Ammon's horn (tissue), 1 donor: ENCODE measurements at places on chromosomes 4 and X.

GRCh38 chrX:105468741-105469140 is 248.2 kb upstream of the TEX13A start:
- no peak for DNase-seq

GRCh38 chr4:15675356-15675755 is 6.3 kb upstream of the FAM200B start:
- no peak for DNase-seq

- no peak for DNase-seq
Measured at GRCh38 chr4:141637565-141637964, 1.2 kb downstream of the IL15 start.

- no peak for DNase-seq
Measured at GRCh38 chr4:4289055-4289454, 899 bp downstream of the LYAR start.

- DNase-seq, result no peak
Measured at GRCh38 chr4:183348136-183348535, 25.9 kb upstream of the CLDN24 start.

DNA sequence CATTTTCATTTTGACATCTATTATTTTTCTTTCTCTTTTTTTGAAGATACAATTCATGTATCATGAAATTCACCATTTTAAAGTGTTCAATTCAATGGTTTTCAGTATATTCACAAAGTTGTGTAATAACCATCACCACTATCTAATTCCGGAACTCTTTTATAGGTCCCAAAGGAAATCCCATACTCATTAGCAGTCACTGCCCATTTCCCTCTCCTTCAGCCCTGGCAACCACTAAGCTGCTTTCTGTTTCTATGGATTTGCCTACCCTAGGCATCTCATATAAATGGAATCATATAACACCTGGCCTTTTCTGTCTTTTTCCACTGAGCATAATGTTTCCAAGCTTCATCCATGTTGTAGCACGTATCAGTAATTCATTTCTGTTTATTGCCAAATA is 3.2 kb upstream of the FGF2 start:
- no peak for DNase-seq

- DNase-seq, result no peak
Measured at GRCh38 chrX:38211891-38212635, 8.6 kb downstream of the SRPX start.

GRCh38 chr4:152294765-152295164 is 241.1 kb downstream of the FBXW7 start:
- DNase-seq, result no peak

- DNase-seq, result no peak
Measured at GRCh38 chrX:41720125-41720779, 3.7 kb upstream of the GPR82 start.

DNA sequence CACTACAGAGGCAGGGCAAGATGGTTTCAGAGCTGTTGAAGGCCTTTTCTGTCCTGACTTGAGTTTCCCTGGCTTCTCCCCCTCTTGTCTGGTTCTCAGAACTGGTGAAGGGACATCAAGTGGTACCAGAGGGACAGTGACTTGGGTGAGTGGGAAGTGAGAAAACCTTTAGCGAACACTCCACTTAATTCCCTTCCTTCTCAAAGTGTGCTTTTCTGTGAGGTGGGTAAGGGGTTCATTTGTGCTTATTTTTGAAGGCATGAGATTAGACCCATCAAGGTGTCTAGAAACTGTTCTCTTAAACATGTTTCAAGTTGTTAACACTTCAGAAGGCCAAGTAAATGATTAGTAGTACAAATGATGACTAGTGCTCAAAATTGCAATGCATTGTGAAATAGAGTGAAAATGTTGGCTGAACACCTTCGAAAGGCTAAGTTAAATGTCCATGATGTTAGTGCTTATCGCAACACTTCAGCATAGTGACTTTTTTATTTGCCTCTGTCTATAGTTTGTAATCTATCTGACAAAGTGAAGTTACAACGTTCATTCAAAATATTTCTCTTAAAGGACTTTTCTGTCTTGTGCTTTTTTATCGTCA is 2.8 kb downstream of the AREG start:
- DNase-seq, result no peak

GRCh38 chrX:69614886-69615285 is 1.0 kb upstream of the EDA start:
- DNase-seq, result peak; percentile 2

DNA sequence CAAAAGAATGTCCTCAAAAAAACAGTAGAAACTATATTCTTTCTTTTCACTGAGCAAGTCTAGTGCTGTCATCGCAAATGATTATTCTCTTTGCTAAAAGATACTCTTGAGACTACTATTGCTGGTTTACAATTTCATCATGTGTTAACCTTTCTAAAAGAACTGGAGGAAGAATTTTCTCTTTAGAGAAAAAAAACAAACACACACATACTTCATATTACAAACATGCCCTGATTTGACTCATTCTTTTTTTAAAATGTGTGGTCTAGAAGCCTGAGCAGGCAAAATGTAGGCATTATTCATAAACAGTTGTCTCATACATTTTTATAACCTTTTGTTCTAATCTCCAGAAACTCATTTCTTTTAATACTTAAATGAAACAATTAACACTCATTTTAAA is 60.6 kb upstream of the FAT4 start:
- no peak for DNase-seq

- no peak for DNase-seq
Measured at GRCh38 chr4:11505221-11505971, 76.7 kb upstream of the HS3ST1 start.

DNA sequence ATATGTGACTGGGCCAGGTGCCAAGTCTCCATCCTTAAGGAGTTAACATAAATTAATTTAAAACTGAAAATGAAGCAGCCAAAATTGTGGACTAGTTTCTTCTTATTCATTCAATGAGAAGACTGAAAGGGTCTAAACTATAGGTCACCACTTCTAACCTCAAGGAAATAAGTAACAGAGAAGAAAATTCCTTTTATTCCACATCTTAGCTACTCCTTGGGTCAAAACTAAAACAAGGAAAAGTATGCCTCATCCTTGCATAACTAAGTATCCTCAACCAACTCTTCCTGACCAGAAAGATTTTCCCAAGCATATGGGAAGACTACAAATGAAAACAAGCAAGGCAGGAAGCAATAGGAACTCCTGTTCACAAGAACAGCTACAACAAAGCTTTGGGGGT is 71.2 kb downstream of the ZNF827 start:
- no peak for DNase-seq

DNA sequence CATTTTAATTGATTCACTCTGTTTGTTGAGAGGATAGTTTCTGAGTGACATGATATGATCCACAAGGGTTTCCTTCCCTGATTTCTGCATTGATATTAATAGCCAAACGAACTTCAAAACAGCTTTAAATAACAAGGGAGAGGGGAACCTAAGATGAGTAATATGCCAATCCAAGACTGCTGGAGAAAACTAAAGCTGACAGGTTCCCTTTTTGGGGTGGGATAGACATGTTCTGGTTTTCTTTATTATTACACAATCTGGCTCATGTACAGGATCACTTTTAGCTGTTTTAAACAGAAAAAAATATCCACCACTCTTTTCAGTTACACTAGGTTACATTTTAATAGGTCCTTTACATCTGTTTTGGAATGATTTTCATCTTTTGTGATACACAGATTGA is 182.2 kb downstream of the AR start:
- DNase-seq, result no peak

DNA sequence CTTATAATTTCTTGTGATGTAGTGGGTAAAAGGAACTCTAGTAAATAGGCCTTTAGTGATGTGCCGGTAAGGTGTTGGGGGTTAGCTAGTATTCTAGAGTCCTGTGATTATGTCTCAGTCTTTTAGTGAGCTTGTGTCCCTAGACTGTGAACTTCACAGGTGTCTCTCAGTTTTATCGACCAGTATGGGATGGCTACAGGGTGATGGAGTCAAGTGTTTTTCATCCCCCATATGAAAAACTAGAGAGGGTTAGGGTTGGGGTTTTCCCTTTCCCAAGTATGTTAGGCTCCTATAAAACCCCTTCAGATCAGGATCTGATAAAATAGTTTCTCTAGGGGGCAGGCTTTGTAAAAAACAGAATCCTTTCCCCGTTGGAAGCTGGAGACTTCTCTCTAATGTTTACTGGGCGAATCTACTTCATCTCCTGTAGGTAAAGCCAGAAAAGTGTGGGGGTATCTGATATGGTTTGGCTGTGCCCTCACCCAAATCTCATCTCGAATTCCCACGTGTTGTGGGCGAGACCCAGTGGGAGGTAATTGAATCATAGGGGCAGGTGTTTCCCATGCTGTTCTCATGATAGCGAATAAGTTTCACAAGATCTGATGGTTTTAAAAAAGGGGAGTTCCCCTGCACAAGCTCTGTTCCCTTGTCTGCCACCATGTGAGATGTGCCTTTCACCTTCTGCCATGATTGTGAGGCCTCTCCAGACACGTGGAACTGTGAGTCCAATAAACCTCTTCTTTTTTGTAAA is 120.8 kb downstream of the DTHD1 start:
- no peak for DNase-seq

- DNase-seq, result no peak
Measured at GRCh38 chr4:153189016-153189801, 15.0 kb upstream of the TRIM2 start.

DNA sequence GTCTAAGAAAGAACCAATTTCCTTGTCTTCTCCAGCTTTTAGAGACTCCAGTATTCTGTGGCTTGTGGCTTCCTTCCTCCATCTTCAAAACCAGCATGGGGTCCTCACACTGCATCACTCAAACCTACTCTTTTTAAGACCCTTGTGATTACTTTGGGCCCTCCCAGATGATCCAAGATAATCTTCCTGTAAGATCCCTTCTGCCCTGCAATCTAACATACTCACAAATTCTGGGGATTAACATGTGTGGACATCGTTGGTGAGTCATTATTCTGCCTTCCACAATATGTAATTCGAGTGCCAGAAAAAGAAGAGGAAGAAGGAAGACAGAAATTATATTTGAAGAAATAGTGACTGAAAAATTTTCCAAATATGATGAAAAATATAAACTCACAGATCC is 47.9 kb downstream of the BEND4 start:
- DNase-seq, result no peak

DNA sequence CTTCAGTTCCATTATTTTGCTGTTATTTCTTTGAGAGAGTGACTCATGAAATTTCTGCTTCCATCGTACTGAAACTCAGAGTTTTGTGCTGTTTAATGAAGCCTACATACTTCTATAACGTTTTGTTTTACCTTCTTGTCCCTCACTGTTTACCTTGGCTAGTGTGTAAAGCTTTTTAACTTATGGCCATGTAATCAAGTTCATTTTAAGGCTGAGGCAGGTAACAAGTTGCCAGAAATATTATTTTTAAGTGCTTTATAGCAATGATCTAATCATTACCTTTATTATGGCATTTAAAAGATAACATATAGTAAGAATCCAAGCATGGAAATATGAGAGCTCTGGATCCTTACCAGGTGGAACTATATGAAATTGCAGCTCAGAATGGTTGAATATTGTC is 102.3 kb upstream of the FAT1 start:
- DNase-seq, result no peak

GRCh38 chr4:38139187-38139586 is 179.0 kb downstream of the PTTG2 start:
- DNase-seq, result no peak

- DNase-seq, result no peak
Measured at GRCh38 chr4:81136161-81136905, 78.7 kb downstream of the PRKG2 start.

GRCh38 chr4:138177278-138177968 is 64.7 kb downstream of the SLC7A11 start:
- DNase-seq, result no peak

DNA sequence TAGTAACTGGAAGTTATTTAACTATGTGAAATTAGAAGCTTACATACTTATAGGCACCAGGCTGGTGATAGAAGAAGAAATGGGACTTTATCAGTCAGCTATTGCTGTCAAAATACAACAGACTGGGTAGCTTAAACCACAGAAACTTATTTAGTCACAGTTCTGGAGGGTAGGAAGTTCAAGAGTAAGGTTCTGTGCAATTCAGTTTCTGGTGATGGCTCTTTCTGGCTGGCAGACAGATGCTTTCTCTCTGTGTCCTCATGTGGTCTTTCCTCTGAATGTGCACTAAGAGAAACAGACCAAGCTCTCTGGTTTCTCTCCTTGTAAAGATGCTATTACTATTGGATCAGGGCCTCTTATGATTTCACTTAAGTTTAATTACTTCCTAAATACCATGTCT is 92.1 kb upstream of the ANKRD50 start:
- DNase-seq, result no peak

GRCh38 chr4:149572716-149573115 is 242.9 kb downstream of the IQCM start:
- DNase-seq, result no peak

- no peak for DNase-seq
Measured at GRCh38 chrX:107729558-107730297, 45.9 kb downstream of the TSC22D3 start.

DNA sequence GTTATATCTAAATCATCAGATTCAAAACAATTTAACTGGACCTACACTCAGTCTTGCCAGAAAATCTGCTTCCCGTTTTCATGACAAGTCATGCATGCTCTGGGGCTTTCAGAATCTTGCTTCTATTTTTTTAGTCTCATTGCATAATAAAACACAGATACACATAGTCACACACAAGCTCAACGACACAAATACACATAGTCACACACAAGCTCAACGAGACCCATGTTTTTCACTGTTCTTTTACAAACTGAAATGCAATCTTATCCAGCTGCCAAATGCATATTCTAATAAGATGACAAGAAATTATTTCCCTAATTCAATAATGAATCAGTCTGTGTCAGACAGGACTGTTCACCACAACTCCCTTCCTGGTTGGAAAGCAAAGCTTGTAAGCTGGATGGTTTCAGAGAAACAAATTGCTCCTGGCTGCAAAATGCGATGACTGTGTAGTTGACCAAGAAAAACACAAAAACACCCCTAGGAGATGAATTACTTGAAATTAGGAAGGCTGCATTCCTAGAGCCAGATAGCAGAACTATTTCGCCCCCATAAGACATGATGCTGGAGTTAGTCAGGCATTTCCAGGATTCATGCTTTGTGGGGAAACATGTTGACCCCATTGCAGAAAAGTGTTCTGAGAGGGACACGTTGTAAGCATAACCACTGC is 208.7 kb downstream of the CHIC2 start:
- no peak for DNase-seq

DNA sequence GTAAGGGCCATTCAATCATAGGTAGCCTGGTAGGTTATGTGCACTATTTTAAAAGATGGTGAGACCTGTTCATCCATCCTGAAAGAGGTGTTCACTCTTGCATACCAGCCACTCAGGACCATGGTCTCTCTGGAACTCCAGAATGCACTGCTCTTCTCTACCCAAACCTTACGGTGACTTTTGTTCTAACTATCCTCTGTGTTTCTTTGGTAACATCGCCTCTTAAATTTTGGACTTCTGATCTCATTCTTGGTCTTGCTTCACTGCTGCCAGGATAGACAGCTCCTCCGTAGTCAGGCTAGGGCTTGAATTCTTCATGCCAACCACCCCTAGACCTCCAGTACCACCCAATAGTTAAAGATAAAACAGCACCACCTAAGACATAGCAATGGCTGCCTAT is 346.3 kb upstream of the GALNT7 start:
- DNase-seq, result no peak

- no peak for DNase-seq
Measured at GRCh38 chr4:45172636-45173035, 446.3 kb upstream of the GNPDA2 start.

GRCh38 chr4:52423967-52424366 is 235.1 kb downstream of the USP46 start:
- DNase-seq, result no peak
